ENCODE measurements at places on chromosomes 2 and 18.

DNA sequence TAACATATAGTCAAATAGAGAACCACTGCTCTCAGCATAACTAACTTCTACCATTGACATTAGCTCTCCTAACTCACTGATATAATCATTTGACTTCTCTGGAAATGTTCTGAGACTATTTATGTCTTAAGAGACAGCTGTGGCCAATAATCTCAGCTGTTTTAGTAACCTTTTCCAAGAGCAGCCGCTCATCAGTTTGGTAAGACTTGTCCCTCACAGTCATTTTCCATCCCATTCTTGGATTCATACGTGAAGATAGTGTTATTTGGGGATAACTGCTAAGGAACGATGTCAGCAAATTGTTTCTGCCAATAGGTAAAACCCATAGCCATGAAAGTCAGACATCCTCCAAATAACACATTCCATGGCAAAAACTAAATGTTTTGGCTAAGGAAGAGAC is 127.8 kb downstream of the LNPK start:
- DNase-seq, result no peak

GRCh38 chr2:27756544-27757498 is 14.7 kb upstream of the MRPL33 start:
- no peak for DNase-seq

- no peak for DNase-seq
These were observed 38.1 kb downstream of the FER1L5 start for GRCh38 chr2:96680561-96681141.

DNA sequence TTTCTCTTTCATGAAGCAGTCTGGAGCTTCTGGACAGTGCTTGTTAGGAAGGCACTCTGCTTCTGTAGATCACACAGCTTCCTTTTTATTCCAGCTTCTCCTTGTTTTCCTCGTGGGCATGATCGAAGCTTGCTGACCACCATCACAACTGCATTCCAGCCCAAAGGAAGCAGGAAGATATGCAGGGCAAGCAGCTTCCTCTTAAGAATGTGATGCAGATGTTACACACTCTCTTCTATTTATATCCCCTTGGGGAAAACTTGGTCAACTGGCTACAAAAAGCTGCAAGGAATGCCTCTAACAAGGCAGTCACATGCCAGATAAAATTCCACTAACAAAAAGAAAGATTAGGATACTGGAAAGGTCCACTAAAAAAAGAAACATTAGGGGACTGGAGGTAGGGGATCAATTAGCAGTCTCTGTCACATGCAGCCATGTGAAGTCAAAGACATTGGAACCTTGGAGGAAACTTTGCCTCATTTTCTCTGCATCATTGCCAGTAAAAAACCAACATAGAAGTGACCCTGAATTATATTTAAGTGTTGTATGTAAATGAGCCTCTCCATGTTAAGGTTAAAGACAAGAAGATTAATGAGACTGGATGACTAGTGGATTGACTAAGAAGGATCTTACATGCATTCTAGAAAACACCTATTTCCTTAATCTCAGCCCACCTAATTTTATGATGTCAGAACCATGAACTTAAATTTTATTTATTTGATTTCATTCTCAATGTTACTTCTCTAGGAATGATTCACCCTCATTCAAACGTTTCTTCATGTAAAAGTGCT is 98.3 kb downstream of the NAB1 start:
- DNase-seq, result no peak

DNA sequence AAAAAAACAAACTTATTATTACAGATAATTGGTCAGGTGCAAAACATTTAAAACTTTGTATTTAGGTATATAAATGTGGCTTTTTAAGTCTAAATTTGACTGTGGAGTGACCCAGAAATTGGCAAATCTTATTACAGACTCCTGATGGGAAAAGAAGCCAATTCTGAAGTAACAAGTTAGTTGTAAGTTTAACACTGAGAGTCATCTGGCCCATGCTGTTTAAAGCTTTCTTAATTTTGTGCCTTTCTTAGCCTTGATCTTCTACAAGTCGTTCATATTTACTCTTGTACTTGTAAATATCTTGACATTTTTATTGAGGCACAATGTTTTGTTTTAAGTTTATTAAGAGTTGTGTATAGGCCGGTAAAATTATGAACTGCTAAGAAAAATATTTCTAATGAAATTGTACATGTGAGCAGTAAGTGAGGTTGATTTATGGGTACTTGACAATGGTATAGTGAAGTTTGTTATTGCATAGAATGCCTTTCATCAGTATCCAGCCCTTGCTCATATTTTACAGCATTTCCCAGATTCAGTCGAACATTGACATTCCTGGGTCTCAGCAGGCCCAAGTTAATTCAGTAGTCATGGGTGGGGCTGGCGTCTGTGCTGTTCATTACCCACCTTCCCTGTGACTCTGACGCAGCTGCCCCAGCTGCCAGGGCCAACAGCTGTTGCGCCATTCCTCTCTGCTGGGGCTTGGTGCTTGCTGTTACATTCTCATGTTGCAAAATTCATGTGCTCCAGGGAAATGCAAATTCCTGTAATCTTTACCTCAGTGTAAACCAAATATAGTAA is 121.4 kb downstream of the ZNF236 start:
- no peak for DNase-seq

GRCh38 chr18:25250474-25250851 is 101.5 kb downstream of the ZNF521 start:
- no peak for DNase-seq

DNA sequence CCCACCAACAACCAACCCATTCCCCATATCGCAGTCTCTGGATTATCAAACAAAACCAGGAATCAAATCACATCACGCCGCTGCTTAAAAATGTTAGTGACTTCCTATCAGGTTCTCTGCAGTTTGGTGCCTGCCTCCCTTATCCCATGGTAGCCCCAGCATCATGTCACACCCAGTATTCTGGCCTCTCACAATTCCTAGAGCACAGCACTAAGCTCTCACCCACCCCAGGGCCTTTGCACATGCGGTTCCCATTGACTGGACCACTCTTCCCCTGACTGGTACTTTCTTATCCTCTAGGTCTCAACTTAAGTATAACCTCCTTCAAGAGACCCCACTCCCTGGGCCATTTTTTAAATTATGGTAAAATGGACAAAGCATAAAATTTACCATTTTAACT is 12.8 kb downstream of the ATP8B1 start:
- DNase-seq, result no peak

- DNase-seq, result no peak
These were observed 21.0 kb upstream of the GPR17 start for GRCh38 chr2:127624756-127625571.

Data from activated CD4-positive, CD25-positive, alpha-beta regulatory T cell treated with anti-CD3 and anti-CD28 coated beads, Interleukin-2, amount 50 U/mL, for 72 hours (primary cell).